ENCODE measurements at places on chromosomes 3 and 15.

- no peak for DNase-seq
These were observed 223.4 kb downstream of the TLE3 start for GRCh38 chr15:69874321-69874720.

DNA sequence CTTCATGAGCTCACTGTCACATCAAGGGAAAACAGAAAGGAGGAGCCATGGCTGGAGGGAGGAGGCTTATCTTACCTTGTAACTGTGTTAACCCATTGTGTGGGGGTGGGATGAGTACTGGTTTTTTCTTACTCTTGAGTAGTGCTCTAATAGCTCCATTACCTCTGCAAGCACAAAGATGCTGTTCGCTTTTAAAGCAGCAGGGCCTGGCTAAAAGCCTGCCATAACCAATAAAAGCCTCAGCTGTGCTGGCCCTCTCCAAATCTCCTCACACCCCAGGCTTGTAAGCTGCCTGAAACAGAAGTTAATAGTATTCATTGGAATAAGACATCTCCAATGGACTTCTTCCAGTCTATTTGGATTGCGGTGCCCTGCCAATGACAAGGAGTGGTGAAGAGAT is 544.1 kb downstream of the TUSC7 start:
- DNase-seq: no peak

- DNase-seq: no peak
These were observed 36.6 kb upstream of the ALDH1A3 start for GRCh38 chr15:100842756-100843730.

- no peak for DNase-seq
These were observed 28.0 kb downstream of the TIPARP start for GRCh38 chr3:156702367-156702766.

DNA sequence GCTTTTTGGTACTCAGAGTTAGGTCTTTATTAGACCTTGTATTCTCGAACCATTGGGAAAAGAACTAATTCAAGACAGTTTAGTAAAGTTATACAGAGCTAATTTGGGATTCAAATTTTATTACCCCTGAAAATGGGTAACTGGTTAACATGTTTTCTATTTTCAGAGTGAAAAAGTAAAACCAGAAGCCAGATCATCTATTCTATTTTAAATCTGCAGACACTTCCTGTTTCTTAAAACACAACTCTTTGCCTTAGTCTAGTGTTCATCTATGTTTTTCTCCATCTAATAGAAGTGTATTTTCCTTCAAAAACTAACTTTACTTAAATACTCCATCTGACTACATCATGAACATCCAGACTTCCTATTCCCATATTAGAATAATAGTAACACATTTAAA is 113.4 kb downstream of the CCNL1 start:
- DNase-seq: no peak

GRCh38 chr3:163474766-163475165 is 1603.5 kb downstream of the SI start:
- DNase-seq: no peak

GRCh38 chr3:54349231-54349652 is 226.9 kb downstream of the CACNA2D3 start:
- DNase-seq: no peak

DNA sequence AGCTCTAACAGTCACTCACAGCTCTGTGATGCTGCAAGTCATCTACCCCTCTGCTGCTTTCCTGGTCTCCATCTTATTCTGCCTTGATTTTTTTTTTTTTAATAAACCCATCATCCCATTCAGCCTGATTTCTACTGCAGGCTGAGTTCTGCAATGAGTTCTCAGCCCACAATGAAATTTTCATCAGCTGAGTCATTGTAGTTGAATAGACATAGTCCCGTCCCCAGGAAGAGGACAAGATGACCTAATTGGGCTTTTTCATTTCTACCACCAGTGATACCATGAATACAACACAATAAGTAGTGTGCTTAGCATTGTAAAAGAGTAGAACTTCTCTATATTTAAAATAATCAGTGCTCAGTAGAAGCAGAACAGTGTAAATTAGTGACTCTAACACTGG is 59.3 kb downstream of the C3orf85 start:
- peak; percentile 6 for DNase-seq

- DNase-seq: no peak
These were observed 51.6 kb downstream of the WDR76 start for GRCh38 chr15:43878446-43878845.

DNA sequence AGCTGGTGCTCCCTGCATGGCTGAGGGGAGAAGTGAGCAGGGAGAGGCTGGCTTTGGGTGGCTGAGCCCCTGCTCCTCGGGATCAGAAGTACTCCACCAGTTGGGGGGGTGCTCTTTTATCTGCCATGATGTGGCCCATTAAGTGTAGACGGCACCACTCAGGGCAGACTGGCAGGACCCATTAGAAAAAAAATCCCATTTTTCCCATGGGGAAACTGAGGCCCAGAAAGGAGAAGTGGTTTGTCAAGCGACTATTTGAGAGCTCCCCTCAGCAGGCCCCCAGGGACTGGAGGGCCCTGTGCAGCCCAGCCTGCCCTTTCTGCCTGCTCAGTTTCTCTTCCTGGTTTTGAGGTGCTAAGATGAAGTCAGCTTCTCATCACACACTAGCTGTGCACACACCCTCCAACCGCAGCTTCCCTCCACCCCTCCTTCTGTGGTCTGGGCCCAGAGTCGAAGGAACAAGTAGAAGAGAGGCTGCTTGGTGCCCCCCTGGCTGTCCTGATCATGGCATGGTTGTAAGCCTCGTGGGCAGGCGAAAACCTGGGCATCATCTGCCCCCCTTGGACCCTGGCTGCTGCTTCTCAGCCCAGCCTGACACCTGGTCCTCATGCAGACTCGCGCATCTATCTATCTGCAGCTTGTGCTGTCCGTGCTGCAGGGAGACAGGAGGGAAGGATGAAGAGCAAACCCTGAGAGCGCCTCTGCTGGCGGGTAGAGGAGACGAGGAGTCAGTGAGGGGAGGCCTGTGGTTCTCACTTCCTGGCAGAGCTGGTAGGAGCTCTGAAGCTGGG is 5.6 kb downstream of the CSK start:
- no peak for DNase-seq

Data from HCT116 (cell line).